Activated CD8-positive, alpha-beta memory T cell treated with anti-CD3 and anti-CD28 coated beads for 36 hours (primary cell): ENCODE measurements at places on chromosomes 1 and 21. TPM values are rescaled to one million over a fixed set of nuclear protein-coding genes. Genes with fewer than 3 reads are reported as not detected.

Gene NUP210L
- total RNA-seq: not detected

Gene HMGB4
- not detected for total RNA-seq

Gene FAM167B
- total RNA-seq: 0.40 TPM

Gene SLC6A9
- 11.0 TPM for total RNA-seq

Gene LAD1
- total RNA-seq: not detected

Gene FCRL4
- total RNA-seq: not detected

Gene FAM177B
- total RNA-seq: not detected

Gene GIPC2
- total RNA-seq: 0.21 TPM
